Fibroblast of lung (primary cell): ENCODE measurements at places on chromosomes 5 and 9. TPM values are rescaled to one million over a fixed set of nuclear protein-coding genes. Genes with fewer than 3 reads are reported as not detected.

The PLAC8L1 gene
- total RNA-seq: not detected in 2 replicates

The SLC34A3 gene
- not detected in 2 replicates for total RNA-seq

The SLC6A19 gene
- not detected in 2 replicates for total RNA-seq

The NUDT12 gene
- total RNA-seq: 9.8 and 15.4 TPM in 2 replicates

The SDHA gene
- total RNA-seq: 103 and 150 TPM in 2 replicates

The TRAF1 gene
- 2.6 and 3.8 TPM in 2 replicates for total RNA-seq

The FGFR4 gene
- total RNA-seq: 12.6 and 13.6 TPM in 2 replicates

The EFCAB9 gene
- total RNA-seq: not detected in 2 replicates

The CREB3 gene
- total RNA-seq: 64.7 and 70.2 TPM in 2 replicates

The HBEGF gene
- total RNA-seq: 1.8 TPM in 2 replicates

The GAPVD1 gene
- 54.7 and 72.3 TPM in 2 replicates for total RNA-seq

The F12 gene
- under 0.01 and 0.50 TPM in 2 replicates for total RNA-seq

The EGFL7 gene
- total RNA-seq: 6.2 and 7.9 TPM in 2 replicates

The ZNF483 gene
- total RNA-seq: 1.5 and 4.3 TPM in 2 replicates
